ENCODE measurements at places on chromosomes 1 and 21. TPM values are rescaled to one million over a fixed set of nuclear protein-coding genes. Genes with fewer than 3 reads are reported as not detected.
A peak's percentile ranks its signal among the peaks of the same experiment; 100 is the strongest.

GRCh38 chr1:35451125-35451528, 106.1 kb downstream of the KIAA0319L start:
- peak; percentile 89 for DNase-seq
- peak overlapping the region; percentile 74 for H3K27ac ChIP-seq
- no peak overlapping the region for H3K4me3 ChIP-seq
- no peaks in the 10 kb centered on the region for H3K27me3 ChIP-seq
- peaks cover 27% of the 10 kb centered on the region for H3K36me3 ChIP-seq
- H3K4me1 ChIP-seq = peaks cover 41% of the 10 kb centered on the region

DNA sequence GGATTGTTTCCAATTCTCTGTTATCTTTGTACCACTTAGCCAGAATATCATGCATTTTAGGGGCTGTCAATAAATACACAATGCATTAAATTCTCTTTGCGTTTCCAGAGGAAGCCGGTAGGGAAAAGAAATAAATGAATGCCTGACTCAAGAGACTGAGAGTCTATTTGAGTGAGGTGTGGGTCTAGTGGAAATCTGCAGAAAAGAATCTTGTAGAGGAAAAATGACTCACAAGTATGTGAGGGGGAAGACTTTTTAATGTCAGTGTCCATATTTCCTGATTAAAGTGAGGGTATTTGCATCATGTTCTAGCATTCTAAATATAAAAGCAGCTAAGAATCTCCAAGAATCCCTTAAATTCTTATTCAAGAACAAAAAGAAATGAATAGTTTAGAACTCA, 271.1 kb downstream of the PTPRC start:
- H3K36me3 ChIP-seq = peaks cover 7% of the 10 kb centered on the region
- H3K27me3 ChIP-seq = no peaks in the 10 kb centered on the region
- no peak overlapping the region for H3K27ac ChIP-seq

- DNase-seq = no peak
- no peak overlapping the region for H3K27ac ChIP-seq
- H3K36me3 ChIP-seq = peaks cover 6% of the 10 kb centered on the region
- H3K4me3 ChIP-seq = no peak overlapping the region
- no peaks in the 10 kb centered on the region for H3K27me3 ChIP-seq
Observed at GRCh38 chr1:24382165-24382577, 31.4 kb downstream of the STPG1 start.

DNA sequence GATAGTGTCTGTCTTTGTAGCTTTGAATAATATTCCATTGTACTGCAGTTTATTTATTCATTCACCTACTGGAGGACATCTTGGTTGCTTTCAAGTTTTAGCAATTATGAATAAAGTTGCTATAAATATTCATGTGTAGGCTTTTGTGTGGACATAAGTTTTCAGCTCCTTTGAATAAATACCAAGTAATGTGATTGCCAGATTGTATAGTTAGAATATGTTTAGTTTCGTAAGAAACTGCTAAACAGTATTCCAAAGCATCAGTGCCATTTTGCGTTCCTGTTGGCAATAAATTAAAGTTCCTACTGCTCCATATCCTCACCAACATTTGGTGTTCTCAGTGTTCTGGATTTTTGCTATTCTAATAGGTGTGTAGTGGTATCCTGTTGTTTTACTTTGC, 311.7 kb upstream of the FMN2 start:
- H3K4me1 ChIP-seq = no peaks in the 10 kb centered on the region
- no peak overlapping the region for H3K4me3 ChIP-seq
- H3K27me3 ChIP-seq = no peaks in the 10 kb centered on the region
- DNase-seq = no peak
- no peaks in the 10 kb centered on the region for H3K36me3 ChIP-seq
- H3K27ac ChIP-seq = no peak overlapping the region

- peaks cover 19% of the 10 kb centered on the region for H3K36me3 ChIP-seq
- DNase-seq = no peak
- H3K4me1 ChIP-seq = peaks cover 10% of the 10 kb centered on the region
- H3K4me3 ChIP-seq = no peak overlapping the region
- H3K27me3 ChIP-seq = no peaks in the 10 kb centered on the region
- no peak overlapping the region for H3K27ac ChIP-seq
Observed at GRCh38 chr1:12532405-12533315, 85.3 kb downstream of the DHRS3 start.

GRCh38 chr1:40392221-40392620, 18.7 kb downstream of the SMAP2 start:
- H3K4me1 ChIP-seq = peaks cover 93% of the 10 kb centered on the region
- H3K36me3 ChIP-seq = peaks cover 75% of the 10 kb centered on the region
- no peaks in the 10 kb centered on the region for H3K27me3 ChIP-seq
- peak overlapping the region; percentile 96 for H3K27ac ChIP-seq
- H3K4me3 ChIP-seq = peak overlapping the region; percentile 27
- DNase-seq = no peak

- peaks cover under 1% of the 10 kb centered on the region for H3K36me3 ChIP-seq
- no peak for DNase-seq
- peaks cover 2% of the 10 kb centered on the region for H3K4me1 ChIP-seq
- peaks cover 31% of the 10 kb centered on the region for H3K27me3 ChIP-seq
Observed at GRCh38 chr1:227321035-227321434, 2.7 kb upstream of the CDC42BPA start.

DNA sequence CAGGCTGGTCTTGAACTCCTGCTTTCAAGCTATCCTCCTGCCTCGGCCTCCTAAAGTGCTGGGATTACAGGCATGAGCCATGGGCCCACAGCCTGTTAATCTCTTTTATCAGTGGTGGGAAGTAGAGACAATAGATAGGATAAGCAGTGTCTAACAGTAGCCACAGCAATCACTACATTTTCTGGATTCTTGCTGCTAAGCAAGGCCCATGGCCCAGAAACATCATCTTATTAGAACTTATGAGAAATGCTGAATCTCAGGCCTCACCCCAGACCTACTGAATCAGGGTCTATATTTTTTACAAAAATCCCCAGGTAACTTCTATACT, 29.7 kb downstream of the IGFN1 start:
- H3K4me3 ChIP-seq = no peak overlapping the region
- H3K36me3 ChIP-seq = no peaks in the 10 kb centered on the region
- H3K27ac ChIP-seq = no peak overlapping the region
- H3K27me3 ChIP-seq = no peaks in the 10 kb centered on the region
- DNase-seq = no peak
- H3K4me1 ChIP-seq = no peaks in the 10 kb centered on the region

DNA sequence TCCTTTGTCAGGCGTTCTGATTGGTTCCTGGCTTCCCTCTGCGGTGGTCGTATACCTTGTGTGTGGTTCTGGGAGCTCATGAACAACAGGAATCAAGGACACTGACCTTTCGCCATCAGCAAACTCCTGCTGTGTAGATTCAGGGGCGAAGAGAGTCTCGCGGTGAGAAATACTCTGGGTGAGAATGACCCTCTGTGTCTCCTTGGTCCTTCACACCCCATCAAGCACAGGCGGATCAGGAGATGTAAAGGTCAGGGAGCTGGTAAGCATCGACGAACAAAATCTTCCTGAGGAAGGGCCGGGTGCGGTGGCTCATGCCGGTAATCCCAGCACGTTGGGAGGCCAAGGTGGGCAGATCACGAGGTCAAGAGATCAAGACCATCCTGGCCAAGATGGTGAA, 207.2 kb downstream of the KIF26B start:
- no peaks in the 10 kb centered on the region for H3K36me3 ChIP-seq
- no peak for DNase-seq
- no peak overlapping the region for H3K4me3 ChIP-seq
- no peak overlapping the region for H3K27ac ChIP-seq
- H3K27me3 ChIP-seq = no peaks in the 10 kb centered on the region
- H3K4me1 ChIP-seq = no peaks in the 10 kb centered on the region

DNA sequence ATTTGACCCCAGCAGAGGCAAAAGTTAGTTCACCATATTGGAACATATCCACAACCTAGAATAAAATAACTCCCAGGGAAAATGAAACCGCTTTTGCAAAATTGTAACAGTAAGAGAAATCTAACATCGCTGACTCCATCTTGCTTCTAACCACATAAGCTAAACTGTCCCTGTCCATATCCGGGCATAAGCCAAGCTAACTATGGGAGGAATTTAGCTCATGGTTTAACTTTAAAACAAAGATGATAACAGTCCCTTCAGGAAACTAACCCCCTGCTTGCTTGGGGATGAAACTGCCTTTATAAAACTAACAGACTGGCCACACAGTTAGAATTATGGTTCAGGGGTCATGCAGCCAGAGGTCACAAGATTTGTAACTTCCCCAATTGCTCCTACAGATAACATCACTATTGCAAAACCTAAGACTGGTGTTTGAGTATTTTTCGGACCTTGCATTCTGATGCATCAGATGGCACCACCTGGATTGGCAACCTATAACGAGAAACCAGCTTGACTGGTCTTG, 46.3 kb downstream of the TESK2 start:
- H3K27me3 ChIP-seq = no peaks in the 10 kb centered on the region
- H3K27ac ChIP-seq = no peak overlapping the region
- H3K4me3 ChIP-seq = no peak overlapping the region
- H3K4me1 ChIP-seq = no peaks in the 10 kb centered on the region

DNA sequence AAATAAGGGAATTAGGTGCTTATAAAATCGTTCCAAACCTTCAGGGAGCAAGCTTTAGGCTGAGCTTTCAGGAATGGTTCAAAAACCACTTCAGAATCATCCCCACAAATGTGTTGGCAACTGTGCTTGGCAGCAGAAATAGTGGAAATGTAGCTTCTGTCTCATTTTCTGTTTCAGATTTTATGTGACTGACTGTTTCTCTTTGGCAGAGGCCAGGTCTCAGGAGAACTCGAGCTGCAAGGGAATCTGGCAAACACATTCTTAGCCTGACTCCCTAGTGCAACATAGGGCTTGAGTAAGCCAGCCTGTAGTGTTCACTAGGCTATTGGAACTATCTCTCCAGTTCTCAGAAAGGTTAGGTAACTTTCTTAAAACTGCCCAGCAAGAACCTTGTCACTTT, 128.6 kb downstream of the PLA2G4A start:
- H3K36me3 ChIP-seq = no peaks in the 10 kb centered on the region
- H3K4me1 ChIP-seq = no peaks in the 10 kb centered on the region
- no peak overlapping the region for H3K27ac ChIP-seq
- H3K27me3 ChIP-seq = peaks cover 6% of the 10 kb centered on the region
- no peak for DNase-seq
- H3K4me3 ChIP-seq = no peak overlapping the region

Gene RRP1
- total RNA-seq = 53.4 TPM

Gene IFI44L
- 55.5 TPM for total RNA-seq

Gene RPE65
- total RNA-seq = not detected

Gene IL10
- 1.3 TPM for total RNA-seq

Gene NT5C1A
- 0.21 TPM for total RNA-seq

Measured in activated CD4-positive, alpha-beta T cell treated with anti-CD3 and anti-CD28 coated beads for 36 hours (primary cell).